ENCODE measurements at places on chromosomes 7 and 10.

GRCh38 chr7:151245360-151246101 lies 3.0 kb downstream of the SMARCD3 start:
- DNase-seq, result no peak

DNA sequence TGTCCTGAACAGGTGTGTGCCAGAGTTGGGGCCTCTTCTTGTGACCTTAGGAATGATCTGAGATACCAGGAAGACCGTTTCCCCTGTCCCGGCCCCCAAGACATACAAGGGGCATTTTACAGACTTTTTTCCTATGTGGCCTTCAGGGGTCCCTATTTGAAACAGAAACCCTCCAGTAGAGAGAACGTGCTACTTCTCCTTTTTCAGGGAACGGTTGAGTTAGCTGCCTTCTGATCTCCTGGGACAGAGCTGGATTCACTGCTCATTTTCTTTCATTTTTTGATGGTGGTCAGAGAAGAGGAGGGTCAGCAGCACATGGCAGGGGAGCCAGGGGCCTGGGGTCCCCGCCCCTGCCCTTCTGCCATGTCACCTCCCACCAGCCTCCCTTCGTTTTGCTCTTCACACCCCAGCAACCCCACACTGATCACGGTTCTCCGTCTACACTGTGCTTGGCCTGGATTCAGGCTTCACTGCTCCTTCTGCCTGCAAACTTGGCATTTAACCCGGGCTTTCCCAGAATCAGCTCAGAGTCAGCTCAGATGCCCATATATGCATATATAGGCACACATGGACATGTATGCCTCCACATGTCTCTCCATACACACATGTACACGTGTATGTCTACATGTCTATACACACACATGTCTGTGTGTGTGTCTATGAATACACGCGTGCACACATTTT lies 138.1 kb upstream of the BTBD16 start:
- no peak for DNase-seq

DNA sequence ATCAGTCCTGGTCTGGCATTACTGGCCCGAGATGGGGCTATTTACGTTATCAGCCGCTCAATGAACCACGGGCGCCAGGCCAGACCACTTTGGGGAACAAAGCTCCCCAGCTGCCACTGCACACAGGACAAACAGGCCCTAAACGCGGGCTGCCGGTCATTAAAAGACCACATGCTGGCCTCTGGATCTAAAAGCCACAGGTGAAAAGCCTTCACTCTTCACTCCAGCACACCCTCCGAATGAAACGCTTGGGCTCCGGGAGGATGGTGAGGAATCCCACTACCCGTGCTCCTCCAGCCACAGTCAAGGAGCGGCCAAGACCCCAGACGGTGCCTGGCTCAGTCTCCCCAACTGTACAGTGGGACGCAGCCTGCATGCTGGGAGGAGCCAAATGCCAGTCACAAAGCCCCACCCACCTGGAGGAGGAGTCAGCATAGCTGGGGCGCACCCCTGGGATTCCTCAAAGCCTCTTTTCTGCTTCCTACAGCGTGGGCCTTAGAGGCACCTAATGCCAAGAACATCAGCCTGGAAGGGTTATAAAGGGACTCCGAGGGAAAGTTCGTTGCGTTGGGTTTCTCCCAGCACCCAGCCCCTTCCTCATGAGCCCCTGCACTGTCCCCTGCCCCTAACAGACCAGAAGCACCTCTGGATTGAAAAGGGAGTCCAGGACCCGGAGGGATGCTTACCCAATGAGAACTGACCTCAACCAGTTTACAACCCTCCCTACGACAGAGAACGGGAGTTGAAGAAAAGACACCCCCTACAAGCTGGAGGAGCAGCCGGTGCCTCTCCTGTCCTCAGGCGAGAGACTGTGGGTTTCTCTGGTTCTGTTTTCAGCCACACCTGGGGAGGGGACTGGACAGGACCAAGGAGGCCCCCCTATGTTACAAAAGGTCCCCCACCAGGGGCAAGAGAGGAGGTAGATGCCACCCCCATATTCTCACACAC lies 4.7 kb downstream of the PDGFA start:
- DNase-seq, result peak; percentile 69

- DNase-seq, result no peak
These were observed 647.7 kb downstream of the GATA3 start for GRCh38 chr10:8702181-8702580.

DNA sequence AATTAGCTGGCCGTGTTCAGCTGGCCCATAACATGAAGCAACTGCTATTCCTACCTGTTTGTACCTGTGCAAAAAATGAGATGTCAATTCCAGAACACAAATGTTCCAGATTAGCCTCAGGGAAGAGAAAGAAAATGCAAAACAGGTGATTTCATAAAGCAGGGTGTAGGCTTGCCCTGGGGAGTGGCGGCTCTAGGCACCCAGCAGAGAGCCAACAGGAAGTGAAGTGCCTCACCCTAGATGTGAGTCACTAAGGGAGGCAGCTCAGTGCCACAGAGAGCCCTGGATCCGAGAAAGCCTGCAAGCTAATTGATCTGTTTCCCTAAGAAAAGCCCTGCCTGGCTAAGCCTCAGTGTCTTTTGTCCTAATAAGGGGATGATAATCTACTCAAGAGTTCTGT lies 240.0 kb downstream of the ARHGAP21 start:
- DNase-seq, result peak; percentile 99

- no peak for DNase-seq
These were observed 14.4 kb upstream of the GSTK1 start for GRCh38 chr7:143248761-143249354.

GRCh38 chr10:1548596-1548995 lies 188.7 kb downstream of the ADARB2 start:
- DNase-seq, result no peak

DNA sequence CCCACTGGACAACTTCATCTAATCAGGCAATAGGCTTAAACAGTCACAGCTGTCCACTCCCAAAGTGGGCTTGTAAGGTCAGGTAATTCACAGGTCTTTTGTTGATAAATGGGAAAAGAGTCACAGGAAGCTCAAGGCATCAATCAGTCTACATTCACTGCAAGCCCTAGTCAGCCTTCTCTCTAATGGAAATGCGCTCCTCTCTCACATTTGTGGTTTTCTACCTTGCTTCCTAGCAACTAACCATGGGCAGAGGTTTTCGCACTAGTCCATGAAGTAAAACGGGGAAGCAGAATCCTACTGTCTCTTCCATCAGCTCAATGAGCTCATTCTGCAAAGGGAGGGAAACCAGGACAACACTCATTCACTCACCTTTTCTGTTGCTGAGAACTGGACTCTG lies 53.5 kb upstream of the APBB1IP start:
- no peak for DNase-seq

GRCh38 chr7:22663357-22663718 lies 63.7 kb upstream of the IL6 start:
- no peak for DNase-seq

GRCh38 chr7:38189231-38189938 lies 11.3 kb downstream of the STARD3NL start:
- peak; percentile 54 for DNase-seq

GRCh38 chr7:55557666-55558188 lies 14.6 kb downstream of the VOPP1 start:
- no peak for DNase-seq

All from bronchial epithelial cell (primary cell).